ENCODE measurements at places on chromosomes 1 and 21. TPM values are rescaled to one million over a fixed set of nuclear protein-coding genes. Genes with fewer than 3 reads are reported as not detected.
A peak's percentile ranks its signal among the peaks of the same experiment; 100 is the strongest.

- DNase-seq, result peak; percentile 39
These were observed 101.9 kb upstream of the SOD1 start for GRCh38 chr21:31557421-31558188.

The CR1 gene
- 0.73 TPM for polyA plus RNA-seq

DNA sequence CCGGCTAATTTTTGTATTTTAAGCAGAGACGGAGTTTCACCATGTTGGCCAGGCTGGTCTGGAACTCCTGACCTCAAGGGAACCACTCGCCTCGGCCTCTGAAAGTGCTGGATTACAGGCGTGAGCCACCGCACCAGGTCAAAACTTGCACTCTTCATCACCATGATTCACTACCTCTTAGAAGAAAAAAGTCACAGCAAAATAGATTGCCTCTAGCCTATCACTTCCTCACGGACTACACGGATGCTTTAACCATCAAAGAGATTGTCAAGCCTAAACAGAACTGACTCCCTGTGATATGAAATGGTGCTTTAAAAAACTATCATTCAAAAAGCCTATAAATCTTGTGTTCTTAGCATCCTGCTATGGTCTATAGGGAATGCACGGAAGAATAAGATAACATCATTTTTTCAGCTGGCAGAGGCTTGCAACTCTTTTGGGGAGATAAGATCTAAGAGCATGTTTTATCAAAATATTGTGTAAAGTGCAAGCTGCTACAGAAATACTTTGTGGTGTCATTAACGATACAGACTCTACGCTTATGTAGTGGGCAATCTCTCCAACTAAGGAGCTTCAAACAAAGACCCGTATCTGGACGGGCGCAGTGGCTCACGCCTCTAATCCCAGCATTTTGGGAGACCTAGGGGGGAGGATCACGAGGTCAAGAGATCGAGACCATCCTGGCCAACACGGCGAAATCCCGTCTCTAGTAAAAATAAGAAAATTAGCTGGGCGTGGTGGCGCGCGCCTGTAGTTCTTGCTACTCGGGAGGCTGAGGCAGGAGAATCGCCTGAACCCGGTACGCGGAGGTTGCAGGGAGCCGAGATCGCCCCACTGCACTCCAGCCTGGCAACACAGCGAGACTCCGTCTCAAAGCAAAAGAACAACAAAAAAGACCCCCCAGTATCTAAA lies 966 bp downstream of the TFB2M start:
- DNase-seq, result no peak

The RHOU gene
- 20.3 TPM for polyA plus RNA-seq

- peak; percentile 87 for DNase-seq
These were observed 6.6 kb downstream of the HEYL start for GRCh38 chr1:39632682-39633417.

DNA sequence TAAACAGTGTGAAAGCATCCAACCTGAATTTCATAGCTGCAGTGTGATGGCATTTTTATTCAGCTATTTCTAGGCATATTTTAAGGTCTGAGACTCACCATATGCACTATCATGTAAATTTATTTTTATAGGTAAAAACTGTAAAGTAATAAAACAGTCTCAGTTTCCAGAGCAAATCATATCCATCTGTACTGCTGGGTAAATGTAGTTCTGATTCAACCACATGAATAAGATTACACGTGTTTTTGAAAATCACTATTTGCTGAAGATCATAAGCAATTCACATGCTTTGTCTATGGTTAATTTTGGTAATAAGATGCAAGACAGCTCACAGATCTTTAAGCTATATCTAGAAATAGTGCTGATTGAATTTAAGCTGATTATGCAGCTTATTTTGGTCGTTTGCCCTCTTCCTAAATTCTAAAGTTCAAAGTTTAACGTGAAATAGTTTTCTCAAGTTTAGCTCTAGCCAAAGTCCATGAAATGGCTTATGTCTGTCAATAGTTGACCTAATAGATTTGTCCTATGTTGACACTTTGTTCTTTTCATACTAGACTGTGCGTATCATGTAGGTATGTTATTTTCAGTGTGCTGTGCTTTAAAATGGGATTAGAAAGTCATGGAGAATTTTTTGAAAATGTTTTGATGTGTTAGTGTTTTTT lies 489.0 kb downstream of the USP25 start:
- no peak for DNase-seq

DNA sequence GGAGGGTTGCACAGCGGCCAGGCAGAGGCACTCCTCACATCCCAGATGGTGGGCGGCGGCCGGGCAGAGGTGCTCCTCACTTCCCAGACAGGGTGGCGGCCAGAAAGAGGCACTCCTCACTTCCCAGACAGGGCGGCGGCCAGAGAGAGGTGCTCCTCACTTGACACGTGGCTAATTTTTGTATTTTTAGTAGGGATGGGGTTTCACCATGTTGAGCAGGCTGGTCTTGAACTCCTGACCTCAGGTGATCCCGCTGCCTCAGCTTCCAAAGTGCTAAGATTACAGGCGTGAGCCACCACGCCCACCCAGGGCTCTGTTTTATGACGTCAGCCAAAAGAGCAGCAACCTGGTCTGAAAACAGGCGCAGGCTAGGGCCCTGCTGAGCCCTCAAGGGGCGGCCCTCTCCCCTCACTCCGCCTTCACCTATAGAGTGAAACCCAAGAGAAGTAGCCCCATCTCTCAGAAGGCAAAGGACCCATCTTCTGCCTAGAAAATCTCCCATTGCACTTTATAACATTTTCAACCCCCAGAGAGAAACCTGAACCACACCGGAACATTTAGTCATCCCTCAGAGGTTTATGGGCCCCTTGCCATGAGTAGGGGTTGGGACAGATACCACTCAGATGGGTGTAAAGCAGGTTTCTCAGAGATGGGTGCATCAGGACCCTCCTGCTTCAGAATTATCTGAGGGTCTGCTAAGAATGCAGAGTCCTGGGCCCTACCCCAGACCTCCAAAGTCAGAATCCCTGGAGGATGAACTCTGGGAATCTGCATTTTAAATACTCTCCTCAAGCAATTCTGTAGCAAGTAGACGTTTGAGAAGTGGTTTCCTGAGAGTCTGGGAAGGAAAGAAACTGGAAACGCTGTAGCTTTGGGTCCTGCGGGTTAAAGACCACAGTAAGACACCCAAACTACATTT lies 40.8 kb downstream of the CDK18 start:
- DNase-seq, result no peak

DNA sequence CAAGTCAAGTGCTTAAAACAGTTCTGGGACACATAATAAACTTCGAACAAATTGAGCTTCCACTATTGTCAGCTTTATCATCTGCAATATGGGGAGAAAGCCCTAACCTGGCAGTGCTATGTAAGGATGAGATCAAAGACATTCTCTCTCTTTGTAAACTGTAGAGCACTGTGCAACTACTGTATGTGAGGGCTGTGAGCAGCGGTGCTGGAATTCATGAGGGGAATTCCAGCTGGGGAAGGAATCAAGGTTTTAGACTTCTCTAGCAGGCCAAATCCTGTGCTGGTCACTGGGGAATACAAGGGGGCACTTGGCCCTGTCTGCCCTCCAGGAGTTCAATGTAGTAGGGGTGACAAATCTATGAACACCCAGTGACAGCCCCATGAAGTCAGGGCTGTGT lies 9.3 kb downstream of the FAM151A start:
- DNase-seq, result no peak

GRCh38 chr1:44500181-44501046 lies 95.4 kb downstream of the RNF220 start:
- peak; percentile 31 for DNase-seq

GRCh38 chr21:32281531-32281930 lies 2.7 kb upstream of the MIS18A start:
- no peak for DNase-seq

The RHBDL2 gene
- 0.45 TPM for polyA plus RNA-seq

- DNase-seq, result no peak
These were observed 19.7 kb downstream of the TRIM62 start for GRCh38 chr1:33162141-33162540.

DNA sequence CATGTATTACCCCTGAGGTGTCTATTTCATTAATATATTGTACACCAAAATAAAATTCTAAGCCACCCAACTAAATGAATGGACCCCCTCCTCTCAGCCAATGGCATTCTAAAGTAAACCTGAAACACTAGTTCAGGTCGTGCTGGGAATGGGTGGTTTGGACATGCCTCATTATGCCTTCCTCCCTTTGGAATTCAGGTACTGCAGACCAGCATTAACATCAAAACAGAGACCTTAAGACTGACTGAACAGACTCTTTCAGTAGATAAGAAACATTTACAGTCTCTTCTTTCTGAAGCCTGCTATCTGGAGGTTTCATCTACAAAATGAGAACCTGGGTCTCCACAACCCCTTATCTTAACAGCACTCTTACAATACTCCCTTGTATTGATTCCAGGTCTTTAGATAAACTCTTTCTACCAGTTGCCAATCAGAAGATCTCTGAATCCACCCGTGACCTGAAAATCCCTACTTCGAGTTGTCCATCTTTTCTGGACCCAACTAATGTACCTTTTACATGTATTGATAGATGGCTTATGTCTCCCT lies 93.6 kb downstream of the PKN2 start:
- no peak for DNase-seq

- no peak for DNase-seq
These were observed 6.7 kb downstream of the EFNA4 start for GRCh38 chr1:155070158-155070621.

- no peak for DNase-seq
These were observed 22.2 kb upstream of the KCNJ15 start for GRCh38 chr21:38234395-38235142.

DNA sequence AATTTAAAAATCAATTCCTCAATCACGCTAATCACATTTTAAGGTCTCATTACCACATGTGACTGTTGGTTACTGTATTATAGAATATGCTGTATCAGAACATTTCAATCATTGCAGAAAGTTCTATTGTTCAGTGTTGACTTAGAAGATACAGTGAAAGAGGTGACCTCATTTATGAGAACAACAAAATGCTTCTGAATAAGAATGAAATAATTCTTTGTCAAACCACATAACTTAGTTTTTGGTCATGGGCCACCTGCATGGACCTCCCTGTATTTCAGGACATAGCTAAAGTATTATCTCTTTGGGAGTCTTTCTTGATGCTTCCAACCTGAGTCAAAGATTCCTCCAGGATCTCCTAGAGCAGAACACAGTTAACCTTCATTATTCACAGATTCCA lies 22.3 kb downstream of the MFSD2A start:
- no peak for DNase-seq

DNA sequence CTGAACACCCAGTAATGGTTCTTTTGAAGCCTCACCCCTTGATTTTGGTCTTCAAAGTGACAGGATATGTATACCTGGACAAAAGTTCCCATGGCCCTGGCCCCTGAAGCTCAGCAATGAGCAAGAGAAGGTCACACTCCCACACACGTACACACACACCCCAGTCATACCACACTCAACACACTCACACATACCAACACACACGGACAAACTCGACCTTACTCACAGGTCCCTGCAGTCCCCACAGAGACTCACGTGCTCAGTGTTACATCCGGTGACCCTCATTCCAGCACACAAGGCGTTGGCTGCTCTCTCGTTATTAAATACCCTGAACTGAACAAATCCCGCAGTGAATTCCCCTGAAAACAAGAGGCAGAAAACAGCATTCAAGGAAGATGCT lies 5.9 kb downstream of the ITLN1 start:
- no peak for DNase-seq
